ENCODE measurements at places on chromosomes 1 and 21.

DNA sequence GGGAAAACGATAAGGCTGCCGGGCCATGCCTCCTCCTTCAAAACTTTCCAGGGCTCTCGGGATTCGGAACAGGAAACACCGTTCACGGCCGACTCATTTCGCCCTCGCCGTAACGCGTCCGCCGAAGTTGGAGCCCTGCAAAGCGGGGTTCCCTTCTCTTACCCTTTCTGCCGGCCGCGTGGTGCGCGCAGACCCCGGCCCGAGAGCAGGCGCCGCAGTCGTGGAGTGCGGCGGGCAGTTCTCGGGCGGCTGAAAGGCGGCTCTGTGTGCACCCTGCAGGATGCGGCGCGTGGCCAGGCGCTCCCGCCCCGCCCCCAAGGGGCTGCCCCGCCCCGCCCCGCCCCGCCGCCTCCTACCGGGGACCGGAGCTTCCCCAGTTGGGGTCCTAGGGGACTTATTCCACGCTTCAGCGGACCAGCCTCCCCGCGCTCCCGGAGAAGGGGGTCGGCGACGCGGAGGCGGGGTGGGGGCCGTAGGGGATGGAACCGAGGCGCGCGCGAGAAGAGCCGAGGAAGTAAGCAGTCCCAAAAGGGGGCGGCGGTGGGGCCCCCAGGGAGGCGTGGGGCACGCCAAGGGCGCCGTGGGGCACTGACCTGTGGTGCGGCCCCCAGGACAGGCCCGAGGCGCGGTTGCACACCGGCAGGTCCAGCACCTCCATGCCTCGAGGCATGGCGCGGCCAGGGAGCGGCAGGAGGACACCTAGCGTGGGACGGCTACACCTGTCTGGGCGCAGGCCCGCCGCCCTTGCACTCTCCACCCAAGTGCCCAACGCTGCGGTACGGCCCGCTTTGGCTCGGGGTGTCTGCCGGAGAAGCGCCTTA is at the start of gene MCOLN2:
TSS of gene MCOLN2 (minus strand) at position 268 of the 821 bp plus-strand sequence. CDS start at position 27, 241 bp downstream.
- peak; percentile 33 for DNase-seq

GRCh38 chr1:230332061-230332460 is 94.1 kb downstream of the PGBD5 start:
- DNase-seq = no peak

DNA sequence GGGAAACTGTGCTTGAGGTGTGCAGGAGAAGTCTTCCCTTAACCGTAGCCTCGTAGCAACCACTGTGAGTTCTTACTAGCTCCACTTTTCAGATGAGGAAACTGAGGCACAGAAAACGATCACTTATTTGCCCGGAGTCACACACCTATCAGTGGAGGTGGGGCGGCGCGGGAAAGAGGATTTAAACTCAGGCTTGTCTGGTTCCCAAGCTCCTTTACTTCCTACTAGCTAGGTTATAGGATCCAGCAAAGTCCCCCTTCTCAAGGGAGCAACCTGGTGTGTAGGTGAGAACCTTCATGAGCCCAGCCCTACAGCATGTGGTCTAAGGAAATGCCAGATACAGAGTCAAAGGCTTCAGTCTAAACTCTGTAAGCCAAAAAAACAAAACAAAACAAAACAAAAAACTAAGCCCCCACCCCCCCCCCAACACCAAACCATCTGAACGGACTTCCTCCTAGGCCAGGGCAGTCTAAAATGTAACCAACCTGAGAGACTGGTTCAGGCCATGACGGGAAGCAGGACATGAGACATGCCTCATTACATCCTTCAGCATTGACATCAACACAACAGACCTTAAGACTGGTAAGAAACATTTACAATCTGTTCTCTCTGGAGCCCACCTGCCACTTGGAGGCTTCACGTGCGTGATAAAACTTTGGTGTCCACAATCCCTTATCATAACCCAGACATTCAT is 709 bp upstream of the FBXO42 start:
- no peak for DNase-seq

GRCh38 chr1:206666954-206667665 is 17.6 kb upstream of the MAPKAPK2 start:
- DNase-seq = no peak

DNA sequence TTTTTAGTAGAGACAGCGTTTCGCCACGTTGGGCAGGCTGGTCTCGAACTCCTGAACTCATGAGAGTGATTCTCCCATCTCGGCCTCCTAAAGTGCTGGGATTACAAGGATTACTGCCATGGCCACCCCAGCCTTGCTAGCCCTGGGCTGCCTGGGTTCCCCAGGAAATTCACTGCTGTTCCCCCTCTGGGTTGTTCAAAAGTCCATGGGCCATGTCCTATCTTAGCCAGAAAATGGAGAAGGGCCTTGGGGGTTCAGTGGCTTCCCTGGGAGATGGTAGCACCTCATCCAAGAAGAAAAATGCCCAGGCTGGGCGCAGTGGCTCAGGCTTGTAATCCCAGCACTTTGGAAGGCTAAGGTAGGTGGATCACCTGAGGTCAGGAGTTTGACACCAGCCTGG is 20.9 kb downstream of the SLC26A9 start:
- no peak for DNase-seq

DNA sequence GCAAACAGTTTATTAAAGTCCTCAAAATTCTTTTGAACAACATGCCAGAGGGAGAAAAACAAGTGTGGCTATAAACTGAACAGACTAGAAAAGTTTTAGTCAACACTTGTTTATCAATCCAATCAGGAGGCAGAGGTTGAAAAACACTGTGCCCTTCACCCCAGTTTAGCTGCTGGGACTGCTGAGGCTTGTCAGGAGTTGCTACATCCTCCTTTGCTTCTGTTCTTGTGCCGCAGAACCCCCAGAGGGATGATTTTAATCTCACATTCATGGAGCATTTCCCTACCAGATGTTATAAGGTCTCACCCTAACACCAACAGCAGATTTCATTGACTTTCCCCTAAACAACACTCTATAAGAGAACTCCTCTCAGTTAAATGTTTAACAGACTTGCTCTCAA is 321.2 kb downstream of the VAV3 start:
- no peak for DNase-seq

- DNase-seq = no peak
Measured at GRCh38 chr21:41778930-41779600, 12.2 kb upstream of the RIPK4 start.

- no peak for DNase-seq
Measured at GRCh38 chr1:160370561-160371345, 3.9 kb downstream of the NHLH1 start.

DNA sequence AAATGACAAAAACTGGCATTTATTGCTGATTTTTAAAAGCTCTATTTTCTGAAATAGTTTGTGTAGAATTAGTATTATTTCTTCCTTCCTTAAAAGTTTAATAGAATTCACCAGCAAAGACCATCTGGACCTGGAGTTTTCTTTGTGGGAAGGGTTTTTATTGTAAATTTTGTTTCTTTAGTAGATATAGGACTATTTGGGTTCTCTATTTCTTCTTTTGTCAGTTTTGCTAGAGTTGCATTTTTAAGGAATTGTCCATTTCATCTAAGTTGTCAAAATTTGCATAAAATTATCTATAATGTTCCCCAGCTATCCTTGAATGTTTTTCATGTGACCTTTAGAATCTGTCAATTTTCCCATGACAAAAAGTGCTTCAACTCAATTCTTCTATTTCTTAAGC is 28.8 kb upstream of the LRP8 start:
- DNase-seq = no peak

- no peak for DNase-seq
Measured at GRCh38 chr21:46486481-46487126, 27.9 kb downstream of the DIP2A start.

DNA sequence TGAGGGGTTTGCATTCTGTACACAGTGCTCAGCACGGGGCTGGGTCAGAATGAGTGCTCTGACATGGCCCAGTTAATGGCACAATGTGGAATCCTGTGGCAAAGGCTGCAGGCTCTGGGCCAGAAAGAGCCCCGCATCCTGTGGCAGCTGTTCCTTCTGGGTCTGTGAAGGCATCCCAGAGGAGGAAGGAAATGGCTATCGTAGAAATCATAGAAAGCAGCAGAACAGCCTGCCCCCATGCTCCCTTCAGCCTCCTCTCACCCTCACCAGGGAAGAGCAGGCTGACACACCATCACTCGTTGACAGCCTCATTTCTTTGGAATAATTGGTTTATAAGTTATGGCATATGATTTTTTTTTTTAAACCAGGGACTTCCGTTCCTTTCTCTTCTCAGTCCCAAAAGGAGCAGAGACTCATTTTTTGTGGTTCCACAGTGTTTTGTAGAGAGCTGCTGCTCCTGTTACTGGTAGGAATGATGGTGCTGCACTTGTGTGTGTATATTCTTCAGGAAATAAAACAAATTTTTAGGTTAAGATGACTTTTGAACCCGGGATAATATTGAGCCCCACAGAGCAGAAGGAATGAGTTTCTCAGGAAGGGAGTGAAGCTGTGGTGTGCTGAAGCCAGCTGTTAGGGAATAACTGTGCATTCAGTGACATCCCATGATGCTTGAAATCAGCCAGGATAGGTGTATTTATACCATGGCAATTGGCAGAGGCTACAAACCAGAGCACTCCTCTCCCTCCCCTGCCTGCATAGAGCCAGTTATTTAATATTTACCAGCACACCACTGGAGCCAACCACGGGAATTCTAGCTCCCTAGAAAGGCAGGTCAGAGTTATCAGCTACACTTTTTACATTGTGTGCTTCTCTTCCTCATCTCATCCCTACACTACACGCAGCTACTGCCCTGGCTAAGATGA is 32.0 kb downstream of the PLXNA2 start:
- DNase-seq = no peak

- DNase-seq = no peak
Measured at GRCh38 chr21:34724131-34724856, 55.5 kb downstream of the CLIC6 start.

GRCh38 chr1:1112237-1112985 is 3.5 kb downstream of the C1orf159 start:
- DNase-seq = no peak

GRCh38 chr1:213829780-213830179 is 158.0 kb upstream of the PROX1 start:
- no peak for DNase-seq

GRCh38 chr1:95067568-95067967 is 5.2 kb downstream of the ALG14 start:
- no peak for DNase-seq

DNA sequence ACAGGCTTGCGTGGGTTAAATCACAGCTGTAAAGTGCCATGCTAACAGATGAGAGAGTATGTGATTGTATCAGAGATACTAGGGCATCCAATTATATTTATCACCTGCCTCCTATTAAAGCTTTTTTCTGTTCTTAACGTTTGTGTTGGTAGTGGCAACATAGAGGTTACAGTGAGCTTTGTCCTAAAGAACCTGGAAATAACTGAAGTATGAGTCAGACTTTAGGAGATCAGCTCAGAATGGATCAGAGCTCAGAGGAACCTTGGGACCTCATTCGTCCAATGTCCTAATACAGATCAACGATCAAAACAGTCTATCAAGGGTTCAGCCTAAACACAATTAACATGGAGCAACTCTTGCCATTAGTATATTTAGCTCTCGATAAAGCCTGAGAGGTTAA is 81.0 kb downstream of the RGS7 start:
- no peak for DNase-seq

DNA sequence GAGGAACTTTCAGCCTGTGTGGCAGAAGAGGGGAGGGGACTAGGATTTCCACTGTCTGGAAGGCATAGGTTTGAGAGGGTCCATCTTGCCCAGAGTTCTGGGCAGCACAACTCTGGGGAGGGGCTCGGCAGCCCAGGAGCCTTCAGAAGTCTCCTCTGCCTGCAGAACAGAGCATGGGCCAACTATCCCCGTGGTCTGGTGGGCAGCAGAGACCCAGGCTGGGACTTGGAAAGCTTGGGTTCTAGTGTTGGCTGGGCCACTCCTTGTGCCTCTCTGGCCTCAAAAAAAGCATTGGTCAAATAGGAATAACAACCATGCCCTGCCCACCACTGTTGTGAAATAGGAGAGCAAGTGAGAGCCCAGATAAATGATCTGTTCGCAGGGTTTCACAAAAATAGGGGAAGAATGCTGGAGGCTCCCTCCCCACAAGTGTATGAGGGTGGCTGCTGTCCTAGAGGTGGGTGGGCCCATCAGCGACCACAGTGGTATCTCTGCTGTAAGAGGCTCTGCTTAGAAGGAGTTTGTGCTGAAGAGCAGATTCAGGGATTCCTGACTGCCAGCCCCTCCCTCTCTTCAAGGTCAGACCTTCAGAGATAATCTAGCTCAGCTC is 8.9 kb downstream of the EPHA10 start:
- no peak for DNase-seq

DNA sequence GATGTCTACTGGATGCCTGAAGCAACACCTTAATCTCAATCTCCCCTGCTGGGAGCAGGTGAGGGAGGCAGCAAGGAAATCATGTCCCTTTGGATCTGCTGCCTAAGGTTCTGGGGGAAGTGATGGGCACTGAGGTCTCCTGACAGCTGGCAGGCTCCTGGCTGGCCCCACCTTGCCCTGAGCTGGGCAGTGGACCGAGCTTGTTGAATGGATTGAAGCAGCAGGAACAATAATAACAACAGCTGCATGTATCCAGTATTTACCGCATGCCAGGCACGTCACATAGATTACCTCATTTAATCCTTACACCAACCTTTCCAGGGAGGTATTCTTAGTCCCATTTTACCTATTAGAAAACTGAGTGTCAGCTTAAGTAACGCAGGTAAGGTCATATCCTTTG is 133.9 kb downstream of the PLXNA2 start:
- DNase-seq = no peak

- no peak for DNase-seq
Measured at GRCh38 chr1:185442050-185442449, 125.0 kb upstream of the IVNS1ABP start.

DNA sequence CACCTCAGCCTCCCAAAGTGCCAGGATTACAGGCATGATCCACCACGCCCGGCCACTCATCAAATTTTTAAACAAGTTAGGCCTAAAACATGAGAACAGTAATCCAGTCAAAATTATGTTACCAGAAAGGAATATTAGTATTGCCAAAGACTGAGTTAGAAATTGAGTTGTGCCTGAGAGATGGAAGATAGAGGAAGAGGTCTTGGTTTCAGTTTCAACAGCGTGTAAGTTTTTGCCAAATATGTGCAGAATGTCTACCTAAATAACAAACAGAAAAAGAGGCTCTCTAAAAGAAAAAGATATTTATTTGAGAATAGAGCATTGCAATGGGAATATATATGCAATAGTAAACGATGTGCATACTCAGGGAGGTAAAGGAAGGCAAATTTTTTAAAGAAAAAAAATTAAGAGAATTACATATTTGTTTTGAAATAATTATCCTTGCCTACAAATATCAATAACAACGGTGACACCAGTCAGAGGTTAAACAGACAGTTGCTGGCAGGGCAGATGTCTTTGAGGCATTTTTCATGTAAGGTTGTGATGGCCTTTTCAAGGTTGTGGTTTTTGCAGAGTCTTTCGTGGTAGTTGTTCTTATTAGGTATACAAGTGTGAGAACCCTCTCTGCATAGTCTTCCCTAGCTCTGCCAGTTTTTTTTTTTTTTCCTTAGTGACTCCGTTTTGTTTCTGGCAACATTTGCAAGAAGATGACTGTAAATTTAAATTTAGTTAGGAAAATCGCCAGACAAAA is 2.2 kb upstream of the CD1B start:
- no peak for DNase-seq

DNA sequence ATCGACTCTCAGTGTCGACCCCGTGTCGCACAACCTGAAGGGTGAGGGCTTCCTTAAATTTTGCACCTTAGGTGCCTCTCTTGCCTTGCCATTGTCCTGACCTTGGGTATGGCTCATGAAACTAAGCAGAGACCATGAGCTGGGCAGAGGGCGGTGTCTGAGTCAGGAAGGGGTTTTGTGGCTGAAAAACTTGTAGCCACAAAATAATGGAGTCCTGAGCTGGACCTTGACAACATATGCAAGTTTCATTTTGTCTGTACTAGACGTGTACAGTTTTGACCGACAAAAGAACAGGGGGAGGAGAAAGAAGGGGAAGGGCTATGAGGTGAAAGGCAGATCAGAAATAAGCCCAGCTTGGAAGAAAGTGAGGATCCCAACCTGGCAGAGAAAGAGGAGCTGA is 8.3 kb upstream of the RUNX1 start:
- DNase-seq = no peak

Measured in T follicular helper cell (primary cell).